AG04449 (cell line): ENCODE measurements at places on chromosomes 13 and 19.
A peak's percentile ranks its signal among the peaks of the same experiment; 100 is the strongest.

- DNase-seq, result no peak
Measured at GRCh38 chr13:46137627-46138317, 32.9 kb upstream of the CPB2 start.

DNA sequence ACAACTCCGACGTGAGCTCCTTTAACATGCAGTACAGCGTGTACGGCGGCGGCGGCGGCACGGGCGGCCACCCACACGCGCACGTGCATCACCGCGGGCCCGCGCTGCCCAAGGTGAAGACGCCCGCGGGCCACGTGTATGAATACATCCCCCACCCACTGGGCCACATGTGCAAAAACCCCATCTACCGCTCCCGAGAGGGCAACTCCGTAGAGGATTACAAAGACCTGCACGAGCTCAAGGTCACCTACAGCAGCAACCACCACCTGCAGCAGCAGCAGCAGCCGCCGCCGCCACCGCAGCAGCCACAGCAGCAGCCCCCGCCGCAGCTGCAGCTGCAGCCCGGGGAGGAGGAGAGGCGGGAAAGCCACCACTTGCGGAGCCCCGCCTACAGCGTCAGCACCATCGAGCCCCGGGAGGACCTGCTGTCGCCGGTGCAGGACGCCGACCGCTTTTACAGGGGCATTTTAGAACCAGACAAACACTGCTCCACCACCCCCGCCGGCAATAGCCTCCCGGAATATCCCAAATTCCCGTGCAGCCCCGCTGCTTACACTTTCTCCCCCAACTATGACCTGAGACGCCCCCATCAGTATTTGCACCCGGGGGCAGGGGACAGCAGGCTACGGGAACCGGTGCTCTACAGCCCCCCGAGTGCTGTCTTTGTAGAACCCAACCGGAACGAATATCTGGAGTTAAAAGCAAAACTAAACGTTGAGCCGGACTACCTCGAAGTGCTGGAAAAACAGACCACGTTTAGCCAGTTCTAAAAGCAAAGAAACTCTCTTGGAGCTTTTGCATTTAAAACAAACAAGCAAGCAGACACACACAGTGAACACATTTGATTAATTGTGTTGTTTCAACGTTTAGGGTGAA is 6.6 kb downstream of the SLITRK5 start:
- DNase-seq, result no peak

GRCh38 chr19:6070720-6071485 is 39.4 kb downstream of the RFX2 start:
- peak; percentile 81 for DNase-seq

DNA sequence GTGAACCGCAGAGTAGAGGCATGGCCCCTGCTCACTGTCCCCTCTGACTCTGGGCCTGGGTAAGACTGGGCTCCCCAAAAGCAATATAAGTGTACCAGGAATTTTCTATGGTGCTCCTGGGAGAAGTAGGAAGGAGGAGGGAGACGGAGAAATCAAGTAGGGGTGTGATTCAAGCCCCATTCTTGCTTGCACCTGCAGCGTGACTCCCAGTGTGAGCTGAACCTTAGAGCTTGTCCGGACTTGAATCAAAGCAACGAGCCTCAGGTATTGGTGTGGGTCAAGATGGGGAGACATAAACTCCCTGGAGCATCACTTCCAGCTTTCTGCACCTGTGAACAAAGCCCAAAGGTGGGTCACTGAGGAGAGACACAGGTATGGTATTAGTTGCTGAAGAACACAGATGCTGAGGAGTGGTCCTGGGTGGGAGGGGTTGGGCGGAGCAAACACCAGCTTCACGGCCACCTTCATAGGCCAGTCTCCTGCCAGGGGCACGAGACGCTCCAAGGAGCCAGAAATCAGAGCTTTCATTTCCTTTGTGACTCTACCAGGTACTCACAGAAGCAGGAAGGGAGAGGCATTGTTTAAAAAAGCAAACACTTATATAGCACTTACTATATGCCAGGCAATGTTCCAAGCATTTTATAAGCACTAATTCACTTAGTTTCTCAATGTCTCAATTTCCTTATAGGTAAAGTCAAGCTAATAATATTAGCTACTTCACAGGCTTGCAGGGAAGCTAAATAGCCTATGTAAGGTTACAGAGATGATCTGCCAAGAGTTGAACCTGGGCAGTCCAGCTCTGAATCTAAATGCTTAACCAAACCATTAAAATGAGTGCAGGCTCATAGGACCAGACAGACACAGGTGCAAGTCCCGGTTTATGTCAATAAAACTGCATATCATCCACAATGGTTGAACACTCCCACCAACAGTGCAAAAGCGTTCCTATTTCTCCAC is 775.3 kb downstream of the UQCRFS1 start:
- no peak for DNase-seq

DNA sequence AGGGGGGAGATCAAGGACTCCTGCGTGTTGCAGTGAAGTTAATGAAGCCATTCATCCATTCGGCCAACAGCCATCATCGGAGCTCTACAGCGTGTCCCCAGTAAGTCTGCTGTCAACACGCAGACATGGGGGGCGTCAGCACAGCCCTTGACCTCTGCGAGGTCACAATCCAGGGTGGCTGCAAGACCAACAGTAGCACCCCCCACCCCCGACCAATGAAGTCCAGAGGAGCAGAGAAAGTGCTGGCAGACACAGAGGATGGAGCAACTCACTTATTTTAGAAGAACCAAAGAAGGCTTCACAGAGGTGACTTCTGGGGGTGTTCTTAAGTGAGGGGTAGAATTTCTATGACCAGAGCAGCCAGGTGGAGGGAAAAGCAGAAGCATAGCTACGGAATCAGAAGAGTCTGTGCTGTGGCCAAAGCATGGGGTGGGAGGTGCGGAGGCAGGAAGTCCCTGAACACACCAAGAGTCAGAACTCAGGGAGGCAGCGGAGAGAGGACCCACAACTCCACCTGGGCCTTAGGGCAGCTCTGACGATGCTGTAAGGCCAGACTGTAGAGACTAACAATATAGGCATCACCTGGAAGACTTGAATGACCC is 185.4 kb downstream of the FOXO1 start:
- DNase-seq, result no peak

GRCh38 chr19:18940769-18941627 is at the start of gene HOMER3:
HOMER3 (minus strand) TSS chr19:18941217; CDS start chr19:18938982, 2,235 bp downstream.
- DNase-seq, result no peak

- no peak for DNase-seq
Measured at GRCh38 chr19:23527797-23528196, 132.5 kb upstream of the ZNF91 start.

DNA sequence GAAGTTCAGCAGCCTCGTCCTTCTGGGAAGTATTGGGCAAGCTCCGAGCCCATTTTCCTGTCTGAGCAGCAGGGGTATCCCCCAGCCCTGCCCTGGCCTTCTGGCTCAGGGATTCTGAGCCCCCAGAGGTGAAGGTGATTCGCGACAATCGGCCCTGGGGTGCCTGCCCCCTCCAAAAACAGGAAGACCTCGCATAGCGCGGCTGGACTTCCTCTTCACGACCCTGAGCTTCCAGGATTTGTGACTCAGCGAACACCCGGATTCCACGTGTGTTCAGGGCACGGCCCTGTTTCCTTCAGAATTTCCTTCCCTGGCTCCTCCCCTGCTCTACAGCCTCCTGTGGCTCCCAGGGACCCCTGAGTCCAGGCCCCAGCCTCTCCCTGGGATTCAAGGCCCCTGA is at the start of gene SEMA6B:
SEMA6B (minus strand) TSS at position 116 of the 400 bp plus-strand sequence. CDS start 1,227 bp downstream, outside the sequence.
- no peak for DNase-seq

- no peak for DNase-seq
Measured at GRCh38 chr13:46206143-46206542, 5.6 kb upstream of the LRRC63 start.

- no peak for DNase-seq
Measured at GRCh38 chr19:48997972-48998371, 4.3 kb downstream of the RUVBL2 start.

GRCh38 chr13:50101590-50101989 is 86.3 kb downstream of the KCNRG start:
- DNase-seq, result no peak

DNA sequence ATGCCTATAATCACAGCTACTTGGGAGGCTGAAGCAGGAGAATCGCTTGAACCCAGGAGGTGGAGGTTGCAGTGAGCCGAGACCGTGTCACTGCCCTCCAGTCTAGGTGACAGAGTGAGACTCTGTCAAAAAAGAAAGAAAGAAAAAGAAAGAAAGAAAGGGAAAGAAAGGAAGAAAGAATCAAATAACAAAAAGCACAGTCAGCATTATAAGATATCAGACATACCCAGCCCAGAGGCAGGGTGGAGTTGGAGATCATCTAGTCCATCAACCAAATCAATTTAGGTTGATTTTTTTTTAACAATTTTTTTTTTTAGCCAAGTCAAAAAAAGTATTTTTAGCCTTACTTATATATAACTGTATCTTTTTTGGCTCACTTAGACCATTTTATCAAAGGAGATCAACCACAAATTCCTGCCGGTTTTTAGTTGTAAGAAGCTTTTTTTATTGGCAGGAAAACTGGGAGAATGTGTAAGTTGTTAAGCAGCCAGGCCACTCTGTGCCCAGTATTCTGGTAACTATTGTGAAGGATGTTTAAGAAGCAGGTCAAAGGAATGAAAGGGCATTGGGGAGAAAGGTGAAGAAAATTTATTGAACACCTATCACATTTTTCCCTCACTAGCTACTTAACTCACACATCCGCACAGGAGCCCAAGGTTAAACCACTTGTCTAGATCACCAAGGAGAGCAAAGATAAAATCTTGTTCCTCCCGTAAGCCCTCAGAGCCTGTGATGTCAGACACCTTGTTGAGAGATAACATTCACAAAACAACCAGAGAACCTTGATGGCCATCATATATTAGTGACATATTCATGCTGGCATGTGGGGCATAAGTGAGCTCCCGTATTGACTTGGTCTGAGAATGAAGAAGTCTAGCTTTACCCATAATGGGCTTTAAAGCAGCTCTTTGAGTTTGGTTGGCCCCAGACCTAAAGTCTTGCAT is 91.8 kb downstream of the COL4A2 start:
- DNase-seq, result no peak

GRCh38 chr13:62357887-62358645 is 942.4 kb upstream of the PCDH20 start:
- no peak for DNase-seq

DNA sequence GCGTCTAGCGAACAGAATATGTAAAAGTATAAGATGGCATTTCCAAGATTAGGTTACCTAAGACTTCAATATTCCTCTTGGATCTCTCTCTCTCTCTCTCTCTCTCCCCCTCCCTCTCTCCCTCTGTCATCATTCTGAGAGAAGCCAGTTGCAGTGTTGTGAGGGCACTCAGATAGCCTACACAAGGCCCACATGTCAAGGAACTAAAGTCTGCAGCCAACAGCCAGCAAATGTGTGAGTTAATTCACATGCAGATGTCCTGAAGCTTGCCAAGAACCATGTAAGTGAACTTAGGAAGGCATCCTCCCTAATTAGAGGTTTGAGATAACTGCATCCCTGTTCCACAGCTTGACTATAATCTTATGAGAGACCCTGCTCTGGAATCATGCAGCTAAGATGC is 822.9 kb upstream of the PRR20A start:
- no peak for DNase-seq

DNA sequence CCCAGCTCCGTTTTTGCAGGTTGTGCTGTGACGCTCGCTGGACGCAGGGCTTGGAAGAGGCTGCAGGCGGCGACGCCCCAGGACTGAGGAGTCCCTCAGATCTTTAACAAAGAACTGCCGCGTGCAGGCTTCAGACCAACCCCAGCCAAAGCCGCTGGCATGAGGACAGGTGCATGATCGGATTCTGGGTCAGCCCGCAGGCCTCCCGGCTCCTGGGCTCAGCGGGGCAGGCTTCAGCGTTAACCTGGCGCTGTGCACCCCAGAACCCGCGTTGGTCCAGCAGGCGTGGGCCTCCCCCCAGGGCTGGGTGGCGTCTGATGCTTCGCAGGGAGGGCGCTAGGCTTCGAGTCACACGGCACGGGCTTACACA is 920 bp upstream of the TIMM13 start:
- DNase-seq, result no peak

GRCh38 chr13:21256351-21256761 is 79.9 kb downstream of the MRPL57 start:
- no peak for DNase-seq

DNA sequence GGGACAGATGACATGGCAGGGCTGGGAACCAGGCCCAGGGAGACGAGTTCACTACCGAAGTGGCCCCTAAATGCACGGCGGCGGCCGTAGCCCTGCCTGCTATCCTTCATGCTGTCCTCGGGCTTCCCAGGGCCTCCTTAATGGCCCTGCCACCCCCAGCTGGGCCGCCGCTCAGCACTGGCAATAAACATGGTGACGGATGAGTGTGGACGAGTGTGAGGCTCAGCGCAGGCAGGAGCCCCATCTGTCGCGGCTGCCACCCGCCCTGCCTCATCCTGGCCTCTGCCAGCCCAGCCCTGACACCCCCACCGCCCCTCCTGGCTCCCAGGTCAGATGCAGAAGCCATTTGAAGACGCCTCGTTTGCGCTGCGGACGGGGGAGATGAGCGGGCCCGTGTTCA is 13.6 kb downstream of the PIN1 start:
- no peak for DNase-seq

DNA sequence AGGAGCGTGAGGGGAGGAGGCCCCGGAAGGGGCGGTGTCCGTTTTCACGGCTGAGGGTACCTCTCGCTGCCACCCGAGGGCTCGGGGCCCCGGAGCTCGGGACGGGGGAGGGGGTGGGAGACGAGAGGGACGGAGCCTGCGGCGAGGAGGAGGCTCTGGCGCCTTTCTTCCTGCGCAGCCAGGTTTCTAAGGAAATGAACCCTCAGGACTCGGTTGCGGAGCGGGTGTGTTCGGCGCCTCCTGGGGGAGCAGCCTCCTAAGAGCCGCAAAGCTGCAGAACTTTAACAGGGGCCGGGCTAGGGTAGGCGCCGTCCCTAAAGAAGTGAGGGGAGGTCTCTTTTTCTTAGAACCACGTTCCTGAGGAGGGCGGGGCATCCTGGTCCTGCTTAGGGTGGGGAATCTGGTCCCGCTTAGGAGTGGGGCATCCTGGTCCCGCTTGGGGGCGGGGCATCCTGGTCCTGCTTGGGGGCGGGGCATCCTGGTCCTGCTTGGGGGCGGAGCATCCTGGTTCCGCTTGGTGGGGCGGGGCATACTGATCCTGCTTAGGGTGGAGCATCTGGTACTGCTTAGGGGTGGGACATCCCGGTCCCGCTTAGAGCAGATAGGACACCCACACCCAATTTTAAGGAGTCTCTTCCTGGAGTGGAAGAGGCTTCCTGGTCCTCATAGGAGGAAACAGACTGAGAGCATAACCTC is 6.2 kb downstream of the SYT5 start:
- no peak for DNase-seq
